ENCODE measurements at places on chromosomes 11 and 22.

DNA sequence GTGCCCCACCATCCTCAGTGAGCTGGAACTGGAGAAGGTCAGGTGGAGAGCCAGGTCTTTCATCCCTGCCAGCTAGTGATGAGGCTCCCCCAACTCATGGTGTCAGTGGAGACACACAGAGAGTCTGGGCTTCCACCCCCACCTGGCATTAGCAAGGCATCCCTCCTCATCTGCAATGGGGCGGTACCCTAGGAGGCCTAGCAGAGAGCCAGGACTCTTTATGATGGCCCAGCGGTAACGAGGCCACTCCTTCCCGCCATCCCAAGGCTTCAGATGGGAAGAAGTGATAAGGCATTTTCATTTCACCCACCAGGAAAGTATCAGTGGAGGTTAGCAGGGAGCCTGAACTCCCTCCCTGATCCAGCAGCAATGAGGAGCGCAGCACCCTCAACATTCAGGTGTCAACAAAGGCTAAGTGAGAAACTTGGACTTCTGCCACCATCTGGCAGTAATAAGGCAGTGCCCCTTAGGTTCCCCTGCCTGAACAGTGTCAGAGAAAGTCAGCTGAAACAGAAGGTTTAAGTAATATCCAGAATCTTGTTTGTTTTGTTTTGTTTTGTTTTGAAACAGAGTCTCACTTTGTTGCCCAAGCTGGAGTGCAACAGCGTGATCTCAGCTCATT is 40.5 kb upstream of the FBLN1 start:
- DNase-seq, result peak; percentile 15

- no peak for DNase-seq
Observed at GRCh38 chr11:114129699-114130098, 70.2 kb downstream of the ZBTB16 start.

GRCh38 chr11:127233998-127234397 is 233.4 kb upstream of the KIRREL3 start:
- no peak for DNase-seq

DNA sequence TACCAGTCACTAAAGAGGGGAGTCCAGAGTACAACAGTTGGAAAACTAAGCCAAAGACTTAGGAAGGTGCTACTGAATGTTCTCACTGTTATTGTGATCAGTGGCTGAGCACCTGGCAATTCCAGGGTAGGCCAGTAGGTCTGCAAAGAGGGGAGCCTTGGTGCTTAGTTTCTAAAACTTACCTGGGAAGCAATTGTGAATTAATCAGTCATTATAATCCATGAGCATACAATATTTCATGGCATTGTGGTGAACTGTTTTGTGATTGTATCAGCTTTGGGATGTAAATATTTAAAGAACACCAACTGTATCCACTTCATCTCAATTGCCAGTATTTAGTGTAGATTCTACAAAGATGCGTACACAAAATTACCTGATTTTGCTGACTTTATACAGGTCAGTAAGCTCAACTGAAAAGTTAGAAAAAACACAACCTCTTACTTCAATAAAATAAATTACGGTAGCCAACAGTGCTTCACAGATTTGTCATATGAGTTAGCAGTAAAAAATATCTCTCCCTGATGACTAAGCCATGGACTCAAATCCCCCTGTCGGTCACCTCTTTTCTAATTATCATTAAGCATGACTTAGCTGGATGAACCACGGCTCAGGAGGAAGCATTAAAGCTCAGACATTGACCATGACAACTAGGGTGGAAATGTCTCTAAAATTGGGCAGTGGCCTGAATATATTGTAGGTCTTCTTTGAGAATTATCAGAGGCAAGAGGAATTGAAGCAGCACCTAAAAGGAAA is 30.8 kb upstream of the SORL1 start:
- DNase-seq, result no peak

- no peak for DNase-seq
Observed at GRCh38 chr11:112989198-112989597, 28.0 kb downstream of the NCAM1 start.

GRCh38 chr11:43579171-43579918 is 101.2 kb upstream of the HSD17B12 start:
- DNase-seq, result no peak

GRCh38 chr22:26321469-26321913 is 107.6 kb upstream of the ASPHD2 start:
- no peak for DNase-seq

GRCh38 chr11:133901999-133902398 is 54.8 kb downstream of the IGSF9B start:
- no peak for DNase-seq

GRCh38 chr22:49963647-49964026 is 3.1 kb downstream of the PIM3 start:
- no peak for DNase-seq

DNA sequence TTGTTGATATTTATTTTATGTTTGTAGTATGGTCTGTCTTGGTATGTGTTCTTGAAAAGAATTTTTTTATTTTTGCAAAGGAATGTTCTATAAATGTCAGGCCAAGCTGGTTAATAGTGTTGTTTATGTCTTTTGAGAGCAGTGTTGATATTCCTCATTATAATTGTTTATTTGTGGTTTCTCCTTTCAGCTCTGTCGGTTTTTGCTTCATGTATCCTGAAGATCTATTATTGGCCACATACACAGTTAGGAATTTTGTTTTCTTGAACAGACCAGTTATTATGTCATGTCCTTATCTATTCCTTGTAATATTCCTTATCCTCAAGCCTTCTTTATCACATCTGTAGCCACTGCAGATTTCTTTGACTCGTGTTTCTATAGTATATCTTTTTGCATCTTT is 56.5 kb downstream of the PDHX start:
- no peak for DNase-seq

GRCh38 chr11:10308201-10308954 is 3.5 kb downstream of the ADM start:
- no peak for DNase-seq

DNA sequence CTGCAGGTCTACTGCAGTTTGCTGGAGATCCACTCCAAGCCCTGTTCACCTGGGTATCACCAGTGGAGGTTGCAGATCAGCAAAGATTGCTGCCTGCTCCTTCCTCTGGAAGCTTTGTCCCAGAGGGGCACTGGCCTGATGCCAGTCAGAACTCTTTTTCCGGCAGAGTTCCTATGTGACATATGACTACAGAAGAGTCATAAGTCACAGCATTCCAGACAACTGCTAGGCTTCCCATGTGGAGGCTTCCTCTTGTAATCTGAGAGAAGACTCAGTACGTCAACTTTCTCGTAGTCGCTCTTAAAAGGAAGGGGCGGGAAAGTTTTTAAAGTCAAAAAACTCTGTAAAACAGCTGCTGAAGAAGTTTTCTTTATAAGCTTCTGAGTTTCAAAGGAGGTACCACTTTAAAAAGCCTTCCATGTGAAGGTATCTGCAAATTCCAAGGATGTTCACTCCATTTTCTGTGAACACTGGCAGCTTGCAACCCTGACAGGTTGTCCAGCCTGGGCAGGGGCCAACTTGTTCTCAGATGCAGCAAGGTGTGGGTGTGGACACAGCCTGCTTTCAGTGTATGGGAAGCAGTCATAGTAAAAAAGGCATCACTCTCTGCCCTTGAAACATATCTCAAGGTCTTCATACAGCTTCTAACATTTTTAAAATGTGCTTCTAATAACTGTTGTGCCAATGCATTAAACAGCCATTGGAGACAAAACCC is 97.8 kb downstream of the ME3 start:
- no peak for DNase-seq

- DNase-seq, result no peak
Observed at GRCh38 chr11:70474710-70475109, 76.4 kb downstream of the CTTN start.

GRCh38 chr11:61362542-61362875 is 335 bp downstream of the TMEM138 start:
- no peak for DNase-seq

DNA sequence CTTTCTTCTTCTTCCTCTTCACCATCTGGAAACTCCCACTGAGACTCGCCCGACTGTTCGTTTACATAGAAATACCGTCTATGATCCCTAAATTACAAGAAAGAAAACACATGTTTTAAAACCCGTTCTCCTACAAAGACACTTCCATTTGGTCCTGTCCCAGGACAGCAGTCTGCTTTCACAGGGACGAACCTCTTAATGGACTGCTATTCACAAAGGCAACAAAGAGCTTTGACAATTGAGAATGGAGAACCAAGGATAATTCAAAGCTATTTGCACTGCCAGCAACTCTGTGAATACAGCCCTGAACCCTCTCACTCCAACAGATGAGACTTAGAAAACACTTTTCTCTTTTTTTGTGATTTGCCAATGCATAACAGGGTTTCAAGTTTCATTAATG is 16.3 kb upstream of the AGBL2 start:
- DNase-seq, result no peak

- DNase-seq, result no peak
Observed at GRCh38 chr11:35102267-35102666, 36.7 kb upstream of the CD44 start.

All from hematopoietic multipotent progenitor cell (in vitro differentiated cells).